ENCODE measurements at places on chromosomes 12 and 14.

DNA sequence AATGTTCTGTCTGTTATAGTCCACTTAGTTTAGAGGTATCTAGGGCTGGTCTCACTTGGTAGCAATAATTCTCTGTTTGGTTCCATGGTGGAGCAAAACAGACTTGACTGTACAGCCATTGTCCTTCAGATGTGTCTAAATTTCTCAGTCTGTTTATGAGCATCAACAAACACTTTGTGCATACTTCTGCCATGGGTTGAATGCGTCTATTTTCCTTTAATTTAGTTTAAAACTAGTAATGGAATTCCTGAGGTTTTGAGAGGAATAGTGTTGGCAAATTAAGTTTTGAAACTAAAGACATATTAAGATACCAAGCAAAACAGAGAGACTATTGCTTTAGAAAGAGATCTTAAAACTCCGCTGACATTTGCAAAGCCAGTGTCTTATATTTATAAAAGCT, 22.6 kb downstream of the FRS2 start:
- DNase-seq, result no peak

DNA sequence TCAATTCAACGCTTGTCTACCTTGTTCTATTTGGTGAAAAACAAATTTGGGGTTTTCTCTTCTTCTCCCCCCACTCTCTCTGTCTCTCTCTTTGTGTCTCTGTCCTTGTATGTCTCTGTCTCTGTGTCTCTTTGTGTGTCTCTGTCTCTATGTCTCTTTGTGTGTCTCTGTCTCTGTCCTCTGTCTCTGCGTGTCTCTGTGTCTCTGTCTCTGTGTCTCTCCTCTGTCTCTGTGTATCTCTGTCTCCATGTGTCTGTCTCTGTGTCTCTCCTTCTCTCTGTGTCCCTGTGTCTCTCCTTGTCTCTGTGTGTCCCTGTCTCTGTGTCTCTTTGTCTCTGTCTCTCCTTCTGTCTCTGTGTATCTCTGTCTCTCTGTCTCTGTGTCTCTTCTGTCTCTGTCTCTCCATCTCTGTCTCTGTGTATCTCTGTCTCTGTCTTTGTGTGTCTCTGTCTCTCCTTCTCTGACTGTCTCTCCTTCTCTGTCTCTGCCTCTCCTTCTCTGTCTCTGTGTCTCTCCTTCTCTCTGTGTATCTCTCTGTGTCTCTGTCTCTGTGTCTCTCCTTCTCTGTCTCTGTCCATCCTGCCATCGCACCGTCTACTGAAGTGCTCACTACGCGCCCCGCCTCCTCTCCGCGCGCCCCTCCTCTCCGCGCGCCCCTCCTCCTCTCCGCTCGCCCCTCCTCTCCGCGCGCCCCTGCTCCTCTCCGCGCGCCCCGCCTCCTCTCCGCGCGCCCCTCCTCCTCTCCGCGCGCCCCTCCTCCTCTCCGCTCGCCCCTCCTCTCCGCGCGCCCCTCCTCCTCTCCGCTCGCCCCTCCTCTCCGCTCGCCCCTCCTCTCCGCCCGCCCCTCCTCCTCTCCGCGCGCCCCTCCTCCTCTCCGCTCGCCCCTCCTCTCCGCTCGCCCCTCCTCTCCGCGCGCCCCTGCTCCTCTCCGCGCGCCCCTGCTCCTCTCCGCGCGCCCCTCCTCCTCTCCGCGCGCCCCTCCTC, 12.8 kb downstream of the LRCOL1 start:
- no peak for DNase-seq

- DNase-seq, result no peak
Measured at GRCh38 chr14:75452324-75452723, 24.5 kb downstream of the JDP2 start.

- DNase-seq, result no peak
Measured at GRCh38 chr14:93792391-93792790, 4.1 kb upstream of the PRIMA1 start.

GRCh38 chr12:51413791-51414190, 10.8 kb upstream of the SLC4A8 start:
- no peak for DNase-seq

- no peak for DNase-seq
Measured at GRCh38 chr14:30840086-30840779, 34.1 kb upstream of the COCH start.

GRCh38 chr12:12684375-12685106, 11.4 kb downstream of the GPR19 start:
- no peak for DNase-seq

GRCh38 chr12:119673634-119674033, 5.7 kb downstream of the PRKAB1 start:
- DNase-seq, result no peak

DNA sequence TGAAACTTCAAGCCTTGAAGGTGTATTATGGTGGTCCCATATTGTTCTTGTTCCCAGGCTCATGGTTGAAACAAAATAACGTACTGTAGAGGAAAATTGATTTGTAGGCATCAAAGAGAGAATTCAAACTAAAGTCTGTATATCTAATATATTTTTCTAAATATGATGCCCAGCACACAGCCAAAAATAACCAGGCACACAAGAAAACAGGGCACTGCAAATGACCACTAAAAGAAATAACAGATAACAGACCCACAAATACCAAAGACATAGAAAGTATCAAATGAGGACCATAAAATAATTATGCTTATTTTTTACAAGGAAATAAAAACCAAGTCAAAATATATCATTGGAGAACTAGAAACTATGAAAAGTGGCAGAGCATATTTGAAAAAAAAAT, 46.8 kb downstream of the LLPH start:
- no peak for DNase-seq

- no peak for DNase-seq
Measured at GRCh38 chr12:127489061-127489460, 777.9 kb upstream of the TMEM132C start.

DNA sequence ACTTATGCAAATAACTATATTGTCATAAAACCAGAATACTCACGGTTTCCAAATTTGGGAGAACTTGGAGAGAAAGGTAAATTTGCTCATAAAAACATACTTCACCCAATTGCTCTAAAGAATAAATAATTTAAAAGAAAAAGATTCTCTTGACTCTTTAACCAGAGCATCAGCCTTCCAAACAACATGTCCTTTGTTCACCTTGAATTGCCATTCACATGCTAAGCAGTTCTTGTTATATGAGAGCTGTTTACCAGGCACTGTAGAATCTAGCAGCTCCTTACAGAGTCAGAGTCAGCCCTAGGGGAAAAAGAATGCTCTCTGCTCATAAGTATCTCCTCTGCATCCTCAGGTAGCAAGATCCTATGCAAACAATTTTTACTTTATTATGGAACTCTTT, 10.2 kb downstream of the SLCO1A2 start:
- DNase-seq, result no peak

DNA sequence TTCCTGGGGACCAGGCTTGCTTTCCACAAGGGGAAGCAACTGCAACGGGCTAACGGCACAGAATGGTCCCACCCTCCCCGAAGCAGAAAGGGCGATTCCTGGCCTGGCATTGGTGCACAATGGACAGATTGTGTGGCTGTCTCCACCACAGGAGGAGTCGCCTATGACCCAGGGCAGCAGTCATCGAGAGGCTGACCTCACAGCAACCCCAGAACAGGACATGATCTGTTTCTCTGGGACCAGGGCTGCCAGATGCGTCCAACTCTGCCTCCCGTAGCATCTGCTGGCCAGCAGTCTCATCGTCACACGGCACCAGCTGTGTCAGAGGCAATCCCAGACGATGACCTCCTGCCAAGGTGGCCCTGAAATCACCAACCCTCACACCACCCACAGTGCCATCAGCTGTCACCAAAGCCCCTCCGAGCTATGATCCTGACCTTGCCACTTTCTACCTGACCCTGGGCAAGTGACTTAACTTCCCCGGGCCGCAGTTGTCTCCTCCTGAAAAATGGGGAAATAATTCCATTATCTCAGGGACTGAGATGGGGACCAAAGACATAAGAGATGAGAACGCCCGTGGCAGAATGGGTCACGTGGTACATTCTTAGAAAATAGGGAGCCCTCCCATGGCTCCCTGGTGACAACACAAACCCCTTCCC, 86.7 kb downstream of the CHGA start:
- DNase-seq, result no peak

All from stimulated activated CD8-positive, alpha-beta memory T cell treated with anti-CD3 and anti-CD28 coated beads, Interleukin-7, amount 100 ng/mL, for 24 hours (primary cell).